Immature natural killer cell (primary cell): ENCODE measurements at places on chromosomes 13 and 19.

- H3K4me3 ChIP-seq: peak overlapping the region; percentile 73
- H3K4me1 ChIP-seq: peaks cover 95% of the 10 kb centered on the region
- DNase-seq: peak; percentile 52
- no peaks in the 10 kb centered on the region for H3K36me3 ChIP-seq
- peaks cover 21% of the 10 kb centered on the region for H3K27me3 ChIP-seq
These were observed 36.1 kb downstream of the ACTN4 start for GRCh38 chr19:38683393-38684077.

DNA sequence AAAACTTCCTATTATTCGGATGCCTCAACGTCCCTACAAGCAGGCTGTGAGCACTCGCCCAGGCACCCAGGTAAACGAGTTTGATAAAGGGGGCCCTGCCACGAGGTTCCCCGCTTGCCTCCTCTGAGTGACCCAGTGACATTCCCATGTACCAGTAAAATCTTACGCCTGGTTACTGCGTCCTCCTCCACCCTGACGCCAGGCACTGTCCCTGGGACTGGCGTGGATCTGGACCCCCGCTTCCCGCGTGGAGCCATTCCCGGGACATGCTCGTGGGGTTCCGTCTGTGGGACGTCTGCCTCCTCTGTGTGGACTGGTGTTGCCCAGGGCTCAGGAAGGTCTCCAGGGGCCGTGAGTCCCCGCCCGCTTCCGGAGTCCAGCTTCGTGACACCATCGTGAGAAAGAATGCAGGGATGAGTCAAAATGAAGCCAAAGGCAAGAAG is 407 bp upstream of the ZNF550 start:
- H3K36me3 ChIP-seq: peaks cover 25% of the 10 kb centered on the region
- H3K4me3 ChIP-seq: peak overlapping the region; percentile 97
- peaks cover 34% of the 10 kb centered on the region for H3K4me1 ChIP-seq

DNA sequence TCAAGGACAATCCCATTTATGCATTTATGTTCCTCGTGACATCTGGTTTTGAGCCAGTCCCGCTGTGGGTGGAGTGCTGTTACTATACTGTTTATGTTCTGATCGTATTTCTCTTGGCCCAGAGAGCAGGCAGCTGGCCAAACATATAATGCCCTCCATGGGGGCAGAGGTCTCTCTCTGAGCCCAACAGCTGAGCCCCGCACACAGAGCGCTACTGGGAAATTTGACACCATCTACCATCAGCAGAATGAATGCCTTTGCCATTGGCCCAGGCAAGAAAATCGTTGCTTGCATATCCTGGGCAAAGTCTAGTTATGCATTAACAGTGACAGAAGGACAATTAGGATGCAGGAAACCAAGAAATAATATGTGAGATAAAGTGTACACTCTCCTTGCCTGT is 126.8 kb upstream of the CACNA1A start:
- H3K27ac ChIP-seq: no peak overlapping the region
- DNase-seq: no peak

GRCh38 chr19:29715701-29716581 is 880 bp upstream of the C19orf12 start:
- peak overlapping the region; percentile 93 for H3K4me3 ChIP-seq
- H3K36me3 ChIP-seq: no peaks in the 10 kb centered on the region
- H3K27me3 ChIP-seq: peaks cover 23% of the 10 kb centered on the region
- peak overlapping the region; percentile 92 for H3K27ac ChIP-seq
- no peak for DNase-seq
- peaks cover 54% of the 10 kb centered on the region for H3K4me1 ChIP-seq

DNA sequence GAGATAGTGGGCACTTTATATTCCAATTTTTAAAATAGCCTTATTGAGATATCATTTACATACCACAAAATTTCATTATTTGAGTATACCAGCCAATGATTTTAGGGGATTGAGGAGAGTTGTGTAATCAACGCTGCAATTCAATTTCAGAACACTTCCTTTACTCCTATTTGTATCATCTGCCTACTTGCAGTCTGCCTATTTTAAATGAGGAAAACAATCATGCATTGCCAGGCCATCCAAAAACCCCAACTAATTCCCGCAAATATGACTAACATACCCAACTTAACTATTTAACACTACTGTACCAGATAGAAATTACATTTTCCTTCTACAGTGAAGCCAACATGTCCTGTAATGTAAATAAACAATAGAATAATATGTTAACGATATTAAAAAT is 26.7 kb downstream of the CAB39L start:
- no peak overlapping the region for H3K4me3 ChIP-seq
- no peaks in the 10 kb centered on the region for H3K36me3 ChIP-seq
- DNase-seq: no peak
- no peaks in the 10 kb centered on the region for H3K27me3 ChIP-seq

GRCh38 chr13:64688893-64689677 is 2541.1 kb downstream of the PCDH9 start:
- H3K36me3 ChIP-seq: no peaks in the 10 kb centered on the region
- DNase-seq: no peak
- H3K27ac ChIP-seq: no peak overlapping the region

DNA sequence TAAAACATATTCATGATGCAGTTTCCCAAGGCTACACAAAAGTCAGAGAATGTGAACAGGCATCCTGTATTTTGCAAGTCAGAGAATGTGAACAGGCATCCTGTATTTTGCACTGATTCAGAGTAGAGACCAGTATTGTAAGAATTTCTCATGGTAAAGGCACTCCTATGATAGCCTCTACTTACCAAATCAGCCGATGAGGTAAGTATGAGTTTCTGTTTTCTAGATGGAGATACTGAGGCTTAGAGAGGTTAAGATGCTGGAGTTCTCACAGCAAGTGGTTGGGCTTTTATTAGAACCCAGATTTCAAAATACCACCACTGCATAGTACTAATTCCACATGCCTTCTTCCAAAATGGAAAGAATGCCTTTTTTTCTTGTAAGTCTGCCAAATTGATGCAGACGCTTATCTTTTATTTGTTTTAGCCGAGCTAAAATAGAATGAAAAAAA is 12.3 kb downstream of the TPT1 start:
- no peak overlapping the region for H3K4me3 ChIP-seq
- peaks cover 7% of the 10 kb centered on the region for H3K36me3 ChIP-seq
- no peak for DNase-seq
- H3K27ac ChIP-seq: no peak overlapping the region
- peaks cover 54% of the 10 kb centered on the region for H3K4me1 ChIP-seq

- peak overlapping the region; percentile 87 for H3K27ac ChIP-seq
- H3K36me3 ChIP-seq: no peaks in the 10 kb centered on the region
- peak overlapping the region; percentile 76 for H3K4me3 ChIP-seq
- H3K4me1 ChIP-seq: peaks cover 31% of the 10 kb centered on the region
- H3K27me3 ChIP-seq: peaks cover 4% of the 10 kb centered on the region
- DNase-seq: peak; percentile 25
These were observed 162.7 kb downstream of the KDM4B start for GRCh38 chr19:5131506-5132205.

DNA sequence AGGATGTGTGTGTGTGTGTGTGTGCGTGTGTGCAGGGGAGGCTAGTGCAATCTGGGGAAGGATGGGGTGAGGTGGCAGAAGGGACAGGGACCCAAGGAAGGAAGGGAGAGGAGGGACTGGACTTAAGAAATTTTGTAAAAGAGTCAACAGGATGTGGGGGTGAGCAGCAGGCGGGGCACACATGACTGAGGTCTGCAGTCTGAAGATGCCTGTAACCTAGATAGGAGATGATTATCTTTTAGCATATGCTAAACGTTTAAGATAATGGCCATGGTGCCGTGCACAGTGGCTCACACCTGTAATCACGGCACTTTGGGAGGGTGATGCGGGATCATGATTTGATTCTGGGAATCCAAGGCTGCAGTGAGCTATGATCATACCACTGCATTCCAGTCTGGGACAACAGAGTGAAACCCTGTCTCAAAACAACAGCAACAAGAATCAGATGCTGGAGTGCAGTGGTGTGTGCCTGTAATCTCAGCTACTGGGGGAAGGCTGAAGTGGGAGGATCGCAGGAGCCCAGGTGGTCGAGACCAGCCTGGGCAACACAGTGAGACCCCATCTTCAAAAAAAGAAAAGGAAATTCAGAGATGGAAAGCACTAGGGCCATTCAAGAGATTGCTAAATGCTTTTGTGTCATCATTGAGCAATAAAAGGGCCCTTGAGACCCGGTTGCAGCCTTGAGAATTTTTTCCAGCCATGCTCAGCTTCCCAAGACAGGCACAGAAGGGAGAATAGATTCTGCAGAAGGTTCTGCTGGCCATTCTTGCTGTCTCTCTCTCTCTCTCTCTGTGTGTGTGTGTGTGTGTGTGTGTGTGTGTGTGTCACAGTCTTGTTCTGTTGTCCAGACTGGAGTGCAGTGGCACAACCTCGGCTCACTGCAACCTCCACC is 3.8 kb upstream of the ZNF414 start:
- no peaks in the 10 kb centered on the region for H3K36me3 ChIP-seq
- peaks cover 51% of the 10 kb centered on the region for H3K4me1 ChIP-seq
- peaks cover 25% of the 10 kb centered on the region for H3K27me3 ChIP-seq
- peak; percentile 58 for DNase-seq
- peak overlapping the region; percentile 93 for H3K27ac ChIP-seq

- no peak overlapping the region for H3K4me3 ChIP-seq
- no peak overlapping the region for H3K27ac ChIP-seq
- no peak for DNase-seq
- H3K27me3 ChIP-seq: peaks cover 24% of the 10 kb centered on the region
- H3K36me3 ChIP-seq: no peaks in the 10 kb centered on the region
These were observed 173.1 kb downstream of the LACC1 start for GRCh38 chr13:44052780-44053184.

DNA sequence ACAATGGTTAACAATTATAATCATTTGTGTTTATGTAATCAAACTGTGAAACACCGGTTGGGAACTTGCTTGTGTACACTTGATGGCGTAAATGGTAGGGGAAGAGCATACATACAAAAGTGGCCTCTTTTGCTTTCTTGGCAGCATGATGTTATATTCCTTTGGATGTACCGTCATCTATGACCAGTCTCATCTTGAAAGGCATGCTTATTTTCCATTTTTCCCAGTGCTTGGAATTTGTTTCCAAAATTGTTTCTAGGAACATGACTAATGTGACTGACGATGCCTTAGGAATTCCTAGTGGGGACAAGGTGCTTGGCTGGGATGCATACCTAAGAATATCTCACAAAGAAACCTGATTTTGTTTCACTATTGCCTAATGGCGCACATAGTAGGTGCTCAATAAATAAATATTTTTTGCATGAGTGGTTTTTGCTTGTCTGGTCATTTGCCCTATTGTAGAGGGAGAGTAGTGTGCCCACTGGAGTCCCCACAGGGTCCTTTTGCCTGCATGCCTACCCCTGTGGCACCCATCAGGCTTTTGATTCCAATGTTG is 45.5 kb downstream of the SAE1 start:
- peak overlapping the region; percentile 84 for H3K4me3 ChIP-seq
- H3K27me3 ChIP-seq: no peaks in the 10 kb centered on the region
- peaks cover 27% of the 10 kb centered on the region for H3K36me3 ChIP-seq

- no peaks in the 10 kb centered on the region for H3K27me3 ChIP-seq
- no peaks in the 10 kb centered on the region for H3K36me3 ChIP-seq
- no peak overlapping the region for H3K4me3 ChIP-seq
These were observed 516.7 kb upstream of the HTR2A start for GRCh38 chr13:47413526-47413925.

- H3K27me3 ChIP-seq: peaks cover 4% of the 10 kb centered on the region
- H3K27ac ChIP-seq: no peak overlapping the region
- no peaks in the 10 kb centered on the region for H3K36me3 ChIP-seq
- DNase-seq: no peak
These were observed 47.4 kb downstream of the SMAD9 start for GRCh38 chr13:36872621-36873020.

- no peaks in the 10 kb centered on the region for H3K36me3 ChIP-seq
- no peak for DNase-seq
- no peak overlapping the region for H3K4me3 ChIP-seq
- no peaks in the 10 kb centered on the region for H3K4me1 ChIP-seq
These were observed 13.3 kb downstream of the SLC7A1 start for GRCh38 chr13:29582171-29582570.

DNA sequence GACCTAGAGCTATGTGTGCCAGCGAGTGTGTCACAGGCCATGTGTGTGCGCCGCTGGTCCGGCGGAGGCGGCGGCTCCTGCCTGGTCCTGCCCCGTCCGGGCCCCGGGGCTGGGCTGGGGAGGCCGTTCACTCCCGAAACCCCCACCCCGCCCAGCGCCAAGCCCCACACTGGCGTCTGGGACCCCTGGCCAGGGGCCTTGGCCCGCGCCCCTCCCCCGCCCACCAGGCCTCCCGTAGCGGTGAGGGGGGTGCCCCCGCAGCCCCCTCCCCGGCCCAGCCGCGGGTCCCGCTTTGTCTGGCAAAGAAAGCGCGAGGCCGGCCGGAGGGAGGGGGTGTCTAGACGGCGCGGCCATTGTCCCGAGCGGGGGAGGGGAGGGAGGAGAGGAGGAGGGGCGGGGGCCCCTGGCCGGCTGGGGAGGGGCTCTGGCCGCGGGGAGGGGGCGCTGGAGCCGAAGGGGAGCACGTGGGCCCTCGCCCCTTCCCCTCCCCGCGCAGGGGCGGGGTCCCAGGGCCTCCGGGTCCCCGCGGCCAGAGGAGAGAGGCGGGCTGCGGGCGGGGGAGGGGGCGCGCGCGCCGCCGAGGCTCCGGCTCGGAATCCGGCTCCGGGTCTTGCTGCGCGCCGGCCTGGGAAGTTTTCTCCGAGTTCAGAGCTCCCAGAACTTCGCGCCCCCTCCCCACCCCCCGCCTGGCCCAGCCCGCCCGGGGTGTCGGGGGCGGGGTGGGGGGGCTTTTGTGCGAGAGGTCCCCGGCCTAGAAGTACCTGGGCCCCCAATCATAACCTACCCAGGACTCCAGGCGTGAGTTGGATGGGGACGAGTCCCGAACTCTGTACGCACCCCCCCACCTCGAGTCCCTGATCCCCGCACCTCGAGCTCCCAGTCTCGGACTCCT is 888 bp downstream of the NOTCH3 start:
- no peak for DNase-seq
- H3K36me3 ChIP-seq: peaks cover 5% of the 10 kb centered on the region
- no peak overlapping the region for H3K27ac ChIP-seq
- peaks cover 15% of the 10 kb centered on the region for H3K4me1 ChIP-seq

- no peak overlapping the region for H3K4me3 ChIP-seq
- DNase-seq: no peak
- H3K27ac ChIP-seq: no peak overlapping the region
- peaks cover 3% of the 10 kb centered on the region for H3K36me3 ChIP-seq
- no peaks in the 10 kb centered on the region for H3K4me1 ChIP-seq
- no peaks in the 10 kb centered on the region for H3K27me3 ChIP-seq
These were observed 21.2 kb downstream of the AP3D1 start for GRCh38 chr19:2129892-2130770.

DNA sequence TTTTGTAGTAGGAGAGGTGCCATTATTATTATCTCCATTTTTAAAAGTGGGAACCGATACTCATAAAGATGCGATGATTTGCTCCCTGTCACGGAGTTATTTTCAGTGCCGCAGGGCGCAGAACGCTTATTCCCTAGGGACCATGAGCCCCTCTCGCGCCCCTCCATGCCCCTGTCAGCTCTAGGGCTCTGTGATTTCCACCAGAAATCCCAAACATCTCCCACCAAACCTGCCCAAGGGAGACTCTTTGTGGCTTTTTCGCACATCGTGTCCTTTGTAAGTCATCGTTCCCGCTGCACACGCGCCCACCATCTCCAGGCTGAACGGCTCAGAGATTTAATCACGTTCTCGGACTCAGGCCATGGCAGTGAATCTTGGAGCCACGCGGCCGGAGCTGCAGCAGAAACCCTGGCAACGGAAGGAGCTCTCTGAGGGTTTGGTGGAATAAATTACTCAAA is 105.1 kb downstream of the DNAJC15 start:
- DNase-seq: no peak
- no peaks in the 10 kb centered on the region for H3K36me3 ChIP-seq
- peaks cover 16% of the 10 kb centered on the region for H3K4me1 ChIP-seq
- H3K27me3 ChIP-seq: no peaks in the 10 kb centered on the region
- H3K27ac ChIP-seq: no peak overlapping the region
- H3K4me3 ChIP-seq: peak overlapping the region; percentile 1

- H3K4me3 ChIP-seq: no peak overlapping the region
- no peak overlapping the region for H3K27ac ChIP-seq
- H3K4me1 ChIP-seq: no peaks in the 10 kb centered on the region
- DNase-seq: no peak
- peaks cover 6% of the 10 kb centered on the region for H3K27me3 ChIP-seq
- H3K36me3 ChIP-seq: no peaks in the 10 kb centered on the region
These were observed 73.9 kb upstream of the SLC10A2 start for GRCh38 chr13:103140001-103140671.
